ENCODE measurements at places on chromosomes 16 and 17.

DNA sequence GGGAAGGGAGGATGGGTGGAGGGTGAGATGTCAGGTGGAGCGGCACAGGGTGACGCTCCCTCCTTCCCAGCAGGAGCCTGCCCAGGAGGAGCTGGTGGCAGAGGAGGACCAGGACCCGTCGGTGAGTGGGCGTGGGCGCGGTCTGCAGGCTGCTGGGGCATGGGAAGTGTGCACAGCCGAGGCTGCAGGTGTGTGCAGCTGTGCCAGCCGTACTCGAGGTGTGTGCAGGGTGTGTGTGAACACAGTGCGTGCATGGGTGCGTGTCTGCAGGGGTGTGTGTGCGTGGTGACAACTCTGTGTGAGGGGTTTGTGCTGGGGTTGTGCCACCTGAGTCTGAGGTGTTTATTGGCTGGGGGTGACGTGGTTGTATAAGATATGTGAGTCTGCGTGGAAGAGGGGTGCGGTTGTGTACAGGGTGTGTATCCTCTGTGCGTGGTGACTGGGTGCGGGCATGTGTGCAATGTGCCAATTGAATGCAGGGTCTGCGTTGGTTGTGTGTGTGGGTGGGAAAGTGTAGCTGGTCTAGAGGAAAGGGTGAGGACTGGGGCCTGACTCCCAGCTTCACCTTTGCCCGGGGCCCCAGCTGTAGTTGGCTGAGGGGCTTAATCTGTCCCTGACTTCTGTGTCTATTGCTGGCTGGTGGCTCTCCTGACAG is 670 bp downstream of the TNFSF12 start:
- peak; percentile 37 for DNase-seq

DNA sequence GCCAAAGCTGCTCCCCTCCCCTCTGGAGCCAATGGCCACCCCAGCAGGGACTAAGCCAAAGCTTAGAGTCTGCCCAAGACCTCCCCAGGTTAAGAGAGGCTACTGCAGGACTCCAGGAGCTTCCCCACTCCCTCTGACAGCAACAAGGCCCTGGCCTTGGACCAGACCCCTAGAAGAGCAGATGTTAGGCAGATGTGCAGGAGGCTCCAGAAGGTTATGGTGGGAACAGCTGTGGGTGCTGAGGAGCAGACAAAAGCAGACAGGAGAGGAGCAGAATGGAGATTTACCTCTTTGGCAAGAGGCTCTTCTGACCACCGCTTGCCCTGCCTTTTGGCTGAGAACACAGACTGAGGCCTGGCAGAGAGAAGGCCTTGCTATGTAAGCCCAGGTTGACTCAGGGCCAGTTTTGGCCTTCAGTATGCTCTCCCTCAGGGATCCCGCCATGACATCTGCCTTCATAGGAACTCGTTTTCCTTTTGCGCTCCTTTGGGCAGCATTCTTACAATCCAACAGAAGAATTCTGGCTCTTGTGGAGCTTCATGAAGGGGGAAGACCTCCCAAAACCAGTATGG is 113.0 kb downstream of the RBFOX3 start:
- DNase-seq = no peak

- DNase-seq = no peak
Observed at GRCh38 chr16:76287466-76287865, 10.3 kb downstream of the CNTNAP4 start.

GRCh38 chr17:49646391-49647255 is 31.3 kb downstream of the SPOP start:
- DNase-seq = peak; percentile 10

DNA sequence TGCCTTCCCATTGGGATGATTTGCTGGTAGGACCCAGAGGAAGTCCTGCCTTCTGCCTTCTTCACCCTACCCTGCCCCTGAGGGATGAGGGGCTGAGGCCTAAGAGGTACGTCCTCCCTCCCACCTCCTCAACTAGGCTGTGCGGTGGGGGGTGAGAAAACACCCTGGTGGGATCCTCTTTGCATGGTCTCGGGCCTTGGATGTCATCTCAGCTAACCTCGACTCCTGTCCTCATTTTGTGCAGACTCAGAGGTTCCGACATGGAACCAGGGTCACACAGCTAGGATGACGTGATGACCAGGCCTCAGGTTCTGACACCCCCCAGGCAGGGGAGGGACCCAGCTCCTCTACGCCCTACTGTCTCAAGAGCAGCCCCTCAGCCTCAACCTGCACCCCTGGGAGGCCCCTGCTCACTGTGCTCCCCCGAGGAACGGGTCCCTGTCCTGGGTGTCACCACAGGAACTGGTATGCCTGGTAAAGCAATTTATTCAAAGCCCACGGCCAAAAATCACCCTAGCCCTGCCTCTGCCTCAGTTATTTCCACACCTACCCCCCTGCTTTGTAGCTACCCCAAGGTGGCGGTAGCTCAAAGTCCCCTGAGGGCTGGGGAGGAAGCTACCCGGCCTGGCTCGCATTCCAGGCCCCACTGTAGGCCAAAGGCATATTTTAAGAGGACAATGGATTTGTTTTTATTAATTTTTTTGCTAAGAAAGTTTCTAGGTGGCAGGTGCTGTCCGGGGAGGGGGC is 17.5 kb downstream of the UNC13D start:
- no peak for DNase-seq

DNA sequence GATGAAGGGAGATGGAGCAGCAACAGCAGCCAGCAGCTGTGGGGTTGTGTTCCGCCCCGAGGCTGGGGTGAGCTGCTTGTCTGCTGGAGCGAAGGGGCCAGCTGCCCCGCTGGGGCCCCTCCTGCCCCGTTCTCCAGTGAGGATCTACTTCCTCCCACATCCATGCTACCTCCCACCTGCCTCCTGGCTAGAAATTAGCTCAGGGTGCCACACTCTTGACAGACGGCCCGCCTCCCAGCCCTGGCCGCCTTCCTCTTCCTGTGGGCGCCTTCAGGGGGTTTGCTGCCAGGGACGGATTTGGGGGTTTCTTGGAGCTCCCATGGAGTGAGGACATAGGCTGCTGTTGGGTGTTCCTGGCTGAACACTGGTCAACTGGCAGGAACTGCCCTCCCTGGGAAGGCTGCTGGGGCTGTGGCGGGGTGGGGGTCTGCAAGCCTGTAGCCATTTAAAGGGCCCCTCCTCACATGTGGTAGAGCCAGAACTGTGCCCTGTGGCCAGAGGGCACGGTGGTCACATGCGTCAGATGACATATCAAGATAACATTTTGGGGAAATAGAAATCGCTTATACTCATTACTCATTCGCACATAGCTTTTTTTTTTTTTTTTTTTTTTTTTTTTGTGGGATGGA is 13.1 kb downstream of the TBC1D24 start:
- DNase-seq = peak; percentile 9

DNA sequence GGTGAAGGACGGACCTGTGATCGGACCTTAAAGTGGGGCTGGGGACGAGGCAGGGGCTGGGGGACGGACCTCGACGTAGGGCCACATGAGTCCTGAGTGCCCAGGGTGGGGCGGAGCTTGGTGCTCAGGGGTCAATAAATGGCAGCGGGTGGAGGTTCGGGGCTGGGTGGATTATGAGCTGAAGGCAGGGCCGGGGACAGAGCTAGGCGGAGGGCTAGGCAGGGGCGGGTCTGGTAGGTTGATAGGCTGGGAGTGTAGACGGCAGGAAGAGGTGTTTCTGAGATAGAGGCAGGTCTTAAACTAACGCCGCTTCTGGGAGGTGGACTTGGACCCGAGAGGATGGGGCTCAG is 733 bp downstream of the CHRNB1 start:
- DNase-seq = no peak

DNA sequence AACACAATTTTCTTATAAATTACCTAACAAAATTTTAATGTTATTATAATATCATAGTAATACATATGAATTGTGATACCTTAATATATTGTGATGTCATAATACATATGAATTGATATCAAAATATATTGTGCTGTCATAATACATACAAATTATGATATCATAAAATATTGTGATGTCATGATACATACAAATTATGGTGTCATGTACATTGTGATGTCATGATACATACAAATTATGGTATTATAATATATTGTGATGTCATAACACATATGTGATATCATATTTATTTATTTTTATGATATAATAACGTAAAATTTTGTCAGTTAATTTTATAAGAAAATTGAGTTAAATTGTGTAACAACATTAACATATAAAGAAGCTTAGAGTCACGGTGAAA is 1927.2 kb downstream of the TP53TG3F start:
- no peak for DNase-seq

DNA sequence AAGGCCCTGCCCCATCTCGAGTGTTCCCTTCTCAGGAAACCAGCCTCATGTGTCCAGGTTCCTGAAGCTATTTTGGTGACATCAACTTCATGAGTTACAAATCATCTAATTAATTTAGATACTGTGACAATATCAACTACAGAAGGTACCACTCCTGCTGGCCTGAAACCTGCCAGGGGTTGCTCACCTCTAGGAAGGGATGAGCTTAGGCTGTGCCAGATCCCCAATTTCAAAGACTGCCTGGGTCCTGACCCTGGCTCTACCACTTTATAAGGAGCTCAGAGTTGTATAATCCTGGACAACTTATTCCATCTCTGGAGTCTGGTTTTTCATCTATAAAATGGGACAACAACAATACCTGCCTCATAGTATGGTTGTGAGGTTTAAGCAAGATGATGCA is 5.2 kb downstream of the C16orf78 start:
- no peak for DNase-seq

DNA sequence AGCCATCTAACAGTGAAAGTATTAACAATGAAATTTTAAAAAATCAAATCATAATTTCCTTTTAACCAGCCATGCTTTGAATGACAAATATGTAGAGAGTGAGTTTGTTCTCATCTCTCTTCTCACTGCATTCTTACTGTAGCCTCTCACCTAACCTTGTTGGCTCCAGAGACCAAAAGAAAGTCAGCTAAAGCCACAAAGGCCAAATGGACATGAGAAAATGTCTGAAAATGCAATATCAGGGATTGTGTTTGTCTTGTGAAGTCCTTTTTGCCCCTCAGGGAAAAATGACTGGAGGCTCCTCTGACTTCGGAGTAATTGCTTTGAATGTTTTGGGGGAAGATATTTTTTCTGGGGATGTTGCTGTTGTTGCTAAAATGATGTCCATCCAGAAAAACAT is 166.3 kb downstream of the SLC39A11 start:
- no peak for DNase-seq

- no peak for DNase-seq
Observed at GRCh38 chr16:49515016-49515565, 141.5 kb downstream of the C16orf78 start.

- no peak for DNase-seq
Observed at GRCh38 chr17:49576917-49577649, 1.4 kb downstream of the NXPH3 start.

- DNase-seq = no peak
Observed at GRCh38 chr16:20853981-20854620, 46.1 kb downstream of the DCUN1D3 start.

DNA sequence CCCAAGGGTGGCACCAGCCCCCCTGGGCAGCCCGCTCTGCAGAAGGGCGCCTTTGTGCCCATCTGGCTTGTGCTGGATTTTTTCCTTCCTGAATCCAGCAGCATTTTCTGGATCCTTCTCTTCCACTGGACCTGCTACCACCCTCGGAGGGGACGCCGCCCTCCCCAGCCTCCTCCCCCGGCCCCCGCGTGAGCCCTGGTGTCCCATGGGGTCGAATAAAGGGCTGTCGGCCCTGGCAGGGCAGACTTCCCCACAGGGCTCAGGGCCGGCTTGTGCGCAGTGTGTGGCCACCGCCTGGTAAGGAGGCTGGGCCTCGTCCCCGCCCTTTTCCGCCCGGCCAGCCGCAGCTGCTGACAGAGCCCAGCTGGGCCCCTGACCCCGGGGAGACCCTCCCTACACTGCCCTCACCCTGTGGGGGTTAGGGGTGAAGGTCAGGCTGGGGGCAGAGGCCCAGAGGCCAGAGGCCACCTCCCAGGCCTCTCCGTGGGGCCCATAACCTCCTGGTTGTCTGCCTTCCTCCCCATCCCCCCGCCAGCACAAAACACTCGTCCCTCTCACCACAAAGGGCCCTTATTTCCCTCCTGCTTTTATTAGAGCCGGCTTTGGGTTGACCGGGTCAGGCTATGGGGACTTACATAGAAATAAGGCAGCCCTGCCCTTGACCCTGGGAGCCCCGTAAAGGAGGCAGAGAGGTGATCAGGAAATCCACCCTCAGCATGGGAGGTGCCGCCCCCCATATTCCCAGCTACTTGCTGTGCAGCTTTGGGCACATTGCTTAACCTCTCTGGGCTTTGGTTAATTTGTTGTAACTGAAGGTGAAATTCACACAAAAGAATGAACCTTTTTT is 179.3 kb upstream of the CIBAR2 start:
- no peak for DNase-seq

DNA sequence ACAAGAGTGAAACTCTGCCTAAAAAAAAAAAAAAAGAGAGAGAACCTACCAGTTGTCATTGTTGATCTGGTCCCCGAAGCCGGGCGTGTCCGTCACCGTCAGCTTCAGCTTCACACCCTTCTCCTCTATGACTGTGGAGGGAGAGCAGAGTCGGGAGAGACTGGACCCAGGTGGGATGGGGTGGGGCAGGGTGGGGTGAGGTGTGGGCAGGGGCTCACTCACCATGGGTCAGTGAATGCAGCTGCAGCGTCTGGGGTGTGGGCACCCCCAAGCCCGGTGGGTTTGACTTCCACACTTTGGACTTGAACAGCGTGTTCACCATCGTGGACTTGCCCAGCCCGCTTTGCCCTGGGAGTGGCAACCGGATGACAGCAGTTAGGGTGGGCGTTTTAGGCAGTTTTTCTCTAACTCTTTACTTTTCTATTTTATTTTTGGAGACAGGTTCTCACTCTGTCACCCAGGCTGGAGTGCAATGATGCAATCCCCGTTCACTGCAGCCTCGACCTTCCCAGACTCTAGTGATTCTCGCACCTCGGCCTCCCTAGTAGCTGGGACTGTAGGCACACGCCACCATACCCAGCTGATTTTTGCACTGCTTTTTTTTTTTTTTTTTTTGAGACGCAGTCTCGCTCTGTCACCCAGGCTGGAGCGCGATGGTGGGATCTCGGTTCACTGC is 2.2 kb downstream of the SEPTIN12 start:
- no peak for DNase-seq

GRCh38 chr17:20966870-20967269 is 75.9 kb downstream of the USP22 start:
- DNase-seq = no peak

DNA sequence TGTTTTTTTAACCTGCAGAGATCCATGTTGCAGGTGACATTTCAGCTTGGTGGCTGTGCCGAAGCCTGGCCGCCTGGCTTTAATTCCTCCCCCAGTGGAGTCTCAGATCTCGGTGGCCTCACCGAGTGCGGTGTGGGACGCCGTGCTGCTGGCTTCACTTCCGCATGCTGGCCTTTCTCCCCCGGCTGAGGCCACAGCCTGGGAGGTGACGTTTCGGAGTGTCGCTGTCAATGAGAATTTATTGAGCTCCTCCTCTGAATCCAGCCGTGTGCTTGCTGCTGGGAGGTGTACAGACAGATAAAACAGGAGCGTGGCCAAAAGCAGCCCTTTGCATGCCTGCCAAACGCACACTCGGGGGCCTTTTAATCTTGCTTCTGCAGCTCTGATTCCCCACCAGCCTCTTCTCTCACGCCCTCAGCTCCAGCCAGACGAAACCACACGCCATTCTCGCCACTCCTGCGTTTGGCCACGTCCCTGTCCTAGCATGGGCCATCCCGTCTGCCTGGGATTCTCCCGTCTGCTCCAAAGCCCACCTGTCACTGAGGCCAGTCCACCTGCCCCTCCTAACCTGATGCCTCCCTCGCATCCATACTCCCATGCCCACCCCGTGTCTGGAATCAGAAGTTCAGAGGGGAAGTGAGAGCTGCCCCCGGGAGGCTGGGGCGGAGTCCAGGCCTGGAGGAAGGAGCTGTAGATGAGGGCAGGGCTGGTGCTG is 3.6 kb downstream of the GSE1 start:
- DNase-seq = peak; percentile 76
